ENCODE measurements at places on chromosomes 1 and 21. TPM values are rescaled to one million over a fixed set of nuclear protein-coding genes. Genes with fewer than 3 reads are reported as not detected.
A peak's percentile ranks its signal among the peaks of the same experiment; 100 is the strongest.

The KPRP gene
- not detected for total RNA-seq

The DYNLT4 gene
- not detected for total RNA-seq

The NEGR1 gene
- total RNA-seq: 14.4 TPM

The SPRR2A gene
- not detected for total RNA-seq

The MMP23B gene
- 87.2 TPM for total RNA-seq

The RSPH1 gene
- total RNA-seq: 0.27 TPM

The ACOT11 gene
- 19.3 TPM for total RNA-seq

DNA sequence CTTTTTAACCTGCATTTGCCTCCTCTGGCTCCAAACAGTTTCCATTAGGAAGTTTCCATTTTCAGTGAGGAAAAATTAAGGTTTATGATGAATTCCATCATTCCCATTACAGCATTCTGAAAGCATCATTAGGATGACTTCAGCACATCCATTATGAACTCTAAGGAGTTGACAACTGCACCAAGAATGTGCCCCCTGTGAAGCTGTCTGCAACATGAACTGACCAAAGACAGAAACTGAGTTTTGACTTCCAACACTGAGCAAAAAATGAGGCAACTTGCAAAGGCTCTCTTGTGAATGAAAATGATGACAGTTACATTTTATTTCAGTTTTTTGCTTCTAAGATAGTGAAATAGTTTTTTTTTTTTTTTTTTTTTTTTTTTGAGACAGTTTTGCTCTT is 18.3 kb upstream of the KCNE1 start:
- no peak overlapping the region for H3K27ac ChIP-seq
- no peak for DNase-seq
- H3K36me3 ChIP-seq: no peaks in the 10 kb centered on the region
- no peaks in the 10 kb centered on the region for H3K27me3 ChIP-seq

DNA sequence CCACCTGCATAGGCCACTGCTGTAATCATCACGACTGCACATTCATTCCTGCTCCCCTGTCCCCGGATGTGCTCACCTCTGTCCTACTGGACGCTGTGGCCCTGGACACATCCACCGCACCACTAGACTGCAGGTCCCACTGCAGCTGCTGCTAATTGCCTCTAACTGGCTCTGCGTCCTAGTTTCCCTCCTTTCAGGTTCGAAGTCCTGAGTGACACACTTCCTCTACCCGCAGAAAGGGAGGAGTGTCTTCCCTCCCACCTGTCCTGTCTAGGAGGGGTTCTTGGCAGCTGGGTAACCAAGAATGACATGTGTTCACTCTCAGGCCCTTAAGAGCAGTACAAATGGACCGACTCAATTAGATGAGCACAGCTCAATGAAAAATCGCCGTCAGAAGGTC is 40.5 kb upstream of the ITPKB start:
- H3K27me3 ChIP-seq: no peaks in the 10 kb centered on the region
- no peaks in the 10 kb centered on the region for H3K36me3 ChIP-seq
- H3K27ac ChIP-seq: no peak overlapping the region
- DNase-seq: no peak
- no peak overlapping the region for H3K4me3 ChIP-seq
- peaks cover 14% of the 10 kb centered on the region for H3K4me1 ChIP-seq

DNA sequence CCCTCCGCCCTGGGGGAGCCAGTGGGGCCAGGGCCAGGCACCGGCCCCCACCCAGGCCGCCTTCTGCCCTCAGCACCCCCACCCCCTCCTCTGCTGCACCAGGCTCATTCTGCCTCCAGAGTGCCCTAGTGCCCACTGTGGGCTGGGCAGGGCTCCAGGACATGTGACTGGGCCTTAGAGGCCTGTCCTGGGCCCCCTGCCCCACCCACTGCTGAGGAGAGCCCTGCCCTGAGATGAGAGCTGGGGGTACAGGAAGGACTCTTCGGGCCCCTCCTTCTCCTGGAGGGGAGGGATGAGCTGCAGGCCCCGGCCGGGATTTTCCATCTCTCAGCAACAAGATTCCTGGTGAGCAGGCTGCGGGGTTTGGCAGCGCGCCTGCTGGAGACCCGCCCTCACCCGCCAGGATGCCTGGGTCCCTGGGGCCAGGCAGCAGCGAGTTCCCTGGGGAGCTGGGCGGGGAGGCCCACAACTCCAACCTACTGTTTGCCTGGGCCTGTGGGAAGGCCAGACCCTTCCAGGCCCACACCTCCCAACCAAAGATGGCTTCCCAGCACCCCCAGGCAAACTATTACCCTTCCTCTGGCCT is 14.0 kb downstream of the AHDC1 start:
- peaks cover 36% of the 10 kb centered on the region for H3K4me1 ChIP-seq
- peak overlapping the region; percentile 69 for H3K27ac ChIP-seq
- no peak for DNase-seq
- no peaks in the 10 kb centered on the region for H3K27me3 ChIP-seq

- no peak overlapping the region for H3K27ac ChIP-seq
- H3K4me1 ChIP-seq: no peaks in the 10 kb centered on the region
- no peaks in the 10 kb centered on the region for H3K27me3 ChIP-seq
- DNase-seq: no peak
- no peak overlapping the region for H3K4me3 ChIP-seq
These were observed 24.9 kb upstream of the C1QA start for GRCh38 chr1:22611530-22611947.

DNA sequence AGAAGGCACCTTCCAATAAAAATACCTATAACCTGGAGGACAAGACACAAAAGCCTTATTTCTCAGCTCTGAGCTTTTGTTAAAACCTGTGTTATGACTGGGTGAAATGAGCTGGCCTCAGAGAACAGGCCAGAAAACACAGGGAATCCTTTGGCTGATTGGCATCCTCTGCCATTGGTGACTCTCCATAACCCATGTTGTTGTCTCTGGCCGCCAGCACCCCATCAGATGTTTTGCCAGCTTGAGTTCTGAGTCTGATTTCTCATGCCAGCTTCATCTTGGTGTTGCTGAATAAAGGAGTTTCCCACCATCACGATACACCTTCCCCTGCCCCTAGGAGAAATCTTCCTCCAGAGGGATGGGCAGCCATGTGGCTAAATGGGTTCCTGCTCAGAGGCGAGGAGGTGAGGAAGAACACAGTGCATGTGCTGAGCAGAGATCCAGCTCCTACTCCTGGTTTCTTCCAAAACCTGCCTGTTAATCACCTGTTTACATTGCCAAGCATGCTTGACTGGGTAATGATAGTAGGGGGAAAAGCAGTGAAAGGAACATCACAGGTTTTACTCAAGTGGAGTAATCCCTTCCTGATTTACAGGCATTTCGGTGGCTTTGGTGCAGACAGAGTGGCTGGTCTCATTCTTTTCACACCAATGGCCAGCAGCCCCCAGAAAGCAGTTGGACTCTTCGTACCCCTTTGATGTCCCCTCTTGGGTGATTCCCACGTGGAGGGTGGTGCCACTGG is 109.8 kb downstream of the ROR1 start:
- no peaks in the 10 kb centered on the region for H3K27me3 ChIP-seq
- DNase-seq: no peak
- H3K4me3 ChIP-seq: no peak overlapping the region
- H3K36me3 ChIP-seq: no peaks in the 10 kb centered on the region
- peaks cover 82% of the 10 kb centered on the region for H3K4me1 ChIP-seq

- no peak overlapping the region for H3K4me3 ChIP-seq
- H3K4me1 ChIP-seq: peaks cover 11% of the 10 kb centered on the region
- H3K36me3 ChIP-seq: no peaks in the 10 kb centered on the region
- H3K27ac ChIP-seq: no peak overlapping the region
- no peak for DNase-seq
These were observed 45.9 kb downstream of the SLX9 start for GRCh38 chr21:44985441-44986401.

GRCh38 chr1:50858761-50859160 is 101.3 kb downstream of the FAF1 start:
- DNase-seq: no peak
- H3K4me1 ChIP-seq: no peaks in the 10 kb centered on the region
- no peak overlapping the region for H3K27ac ChIP-seq
- H3K36me3 ChIP-seq: no peaks in the 10 kb centered on the region

GRCh38 chr1:109800291-109800690 is 36.6 kb upstream of the EPS8L3 start:
- no peaks in the 10 kb centered on the region for H3K36me3 ChIP-seq
- no peak overlapping the region for H3K4me3 ChIP-seq
- H3K27me3 ChIP-seq: no peaks in the 10 kb centered on the region
- no peak overlapping the region for H3K27ac ChIP-seq
- peaks cover 15% of the 10 kb centered on the region for H3K4me1 ChIP-seq
- DNase-seq: no peak

DNA sequence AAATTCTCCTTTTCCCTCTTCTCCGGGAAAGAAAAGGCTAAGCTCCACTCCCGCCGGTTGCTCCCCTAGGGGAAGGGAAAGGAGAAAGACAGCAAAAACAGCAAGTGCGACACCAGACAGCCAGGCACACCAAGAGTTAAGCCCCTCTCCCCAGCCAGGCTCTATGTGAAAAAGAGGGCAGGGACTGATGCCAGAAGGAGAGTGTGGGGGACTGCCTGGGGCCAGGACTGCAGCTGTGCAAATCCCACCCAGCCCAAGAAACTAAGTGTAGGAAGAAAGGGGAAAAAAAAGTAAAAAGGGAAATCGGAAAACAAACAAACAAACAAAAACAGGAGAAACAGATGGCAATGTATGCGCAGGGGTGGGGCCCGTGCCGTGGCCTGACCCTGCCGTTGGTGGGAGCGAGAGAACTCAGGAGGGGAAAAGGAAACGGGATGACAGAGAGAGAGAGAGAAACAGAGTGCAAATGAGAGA is 27.7 kb upstream of the FMO1 start:
- peaks cover 55% of the 10 kb centered on the region for H3K4me1 ChIP-seq
- peak overlapping the region; percentile 19 for H3K4me3 ChIP-seq
- H3K27ac ChIP-seq: peak overlapping the region; percentile 93
- no peaks in the 10 kb centered on the region for H3K27me3 ChIP-seq
- H3K36me3 ChIP-seq: no peaks in the 10 kb centered on the region

DNA sequence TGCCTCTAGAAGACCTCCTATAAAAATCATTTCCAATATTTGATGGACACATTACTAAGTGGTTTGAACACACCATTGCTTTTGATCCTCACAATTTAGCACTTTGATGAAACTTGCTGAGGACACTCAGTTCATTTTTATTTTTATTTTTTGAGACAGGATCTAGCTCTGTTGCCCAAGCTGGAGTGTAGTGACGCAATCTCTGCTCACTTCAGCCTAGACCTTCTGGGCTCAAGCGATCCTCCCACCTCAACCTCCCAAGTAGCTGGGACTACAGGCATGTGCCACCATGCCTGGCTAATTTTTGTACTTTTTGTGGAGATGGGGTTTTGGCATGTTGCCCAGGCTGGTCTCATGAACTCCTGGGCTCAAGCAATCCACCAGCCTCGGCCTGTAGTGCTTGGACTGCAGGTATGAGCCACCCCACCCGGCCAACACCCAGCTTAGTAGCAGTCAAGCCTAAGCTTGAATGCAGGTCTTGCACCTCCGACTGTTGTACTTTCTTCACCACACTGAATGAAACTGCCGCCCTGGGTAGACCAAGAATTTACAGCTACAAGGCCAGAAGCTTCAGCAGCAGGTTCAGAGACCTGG is 24.8 kb upstream of the ATP2B4 start:
- H3K36me3 ChIP-seq: no peaks in the 10 kb centered on the region
- peaks cover 6% of the 10 kb centered on the region for H3K4me1 ChIP-seq
- H3K27me3 ChIP-seq: no peaks in the 10 kb centered on the region
- no peak for DNase-seq
- H3K4me3 ChIP-seq: no peak overlapping the region
